Stimulated activated CD4-positive, alpha-beta T cell treated with anti-CD3 and anti-CD28 coated beads, TNF-alpha, amount 100 ng/mL, for 4 hours (primary cell): ENCODE measurements at places on chromosomes 2 and 18.

DNA sequence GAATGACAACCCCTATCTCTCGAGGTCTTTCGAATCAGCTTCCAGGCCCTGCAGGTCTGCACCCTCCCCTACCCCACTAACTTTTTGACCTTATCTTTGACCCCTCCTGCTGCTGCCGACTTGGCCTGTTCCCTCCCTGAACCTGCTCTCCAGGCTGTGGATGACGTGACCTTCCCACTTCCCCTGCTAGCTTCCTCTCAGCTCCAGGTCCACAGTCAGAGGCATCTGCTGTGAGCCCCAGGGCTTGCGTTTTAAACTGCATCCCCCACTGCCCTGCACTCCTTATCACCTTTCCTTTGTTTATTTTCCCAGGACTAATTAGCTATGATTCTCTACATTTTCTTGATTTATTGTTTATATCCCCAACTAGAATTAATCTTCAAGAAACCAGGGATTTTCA, 71.2 kb upstream of the ALKAL2 start:
- DNase-seq = no peak

GRCh38 chr2:79511320-79511951, 1.4 kb upstream of the CTNNA2 start:
- DNase-seq = no peak

DNA sequence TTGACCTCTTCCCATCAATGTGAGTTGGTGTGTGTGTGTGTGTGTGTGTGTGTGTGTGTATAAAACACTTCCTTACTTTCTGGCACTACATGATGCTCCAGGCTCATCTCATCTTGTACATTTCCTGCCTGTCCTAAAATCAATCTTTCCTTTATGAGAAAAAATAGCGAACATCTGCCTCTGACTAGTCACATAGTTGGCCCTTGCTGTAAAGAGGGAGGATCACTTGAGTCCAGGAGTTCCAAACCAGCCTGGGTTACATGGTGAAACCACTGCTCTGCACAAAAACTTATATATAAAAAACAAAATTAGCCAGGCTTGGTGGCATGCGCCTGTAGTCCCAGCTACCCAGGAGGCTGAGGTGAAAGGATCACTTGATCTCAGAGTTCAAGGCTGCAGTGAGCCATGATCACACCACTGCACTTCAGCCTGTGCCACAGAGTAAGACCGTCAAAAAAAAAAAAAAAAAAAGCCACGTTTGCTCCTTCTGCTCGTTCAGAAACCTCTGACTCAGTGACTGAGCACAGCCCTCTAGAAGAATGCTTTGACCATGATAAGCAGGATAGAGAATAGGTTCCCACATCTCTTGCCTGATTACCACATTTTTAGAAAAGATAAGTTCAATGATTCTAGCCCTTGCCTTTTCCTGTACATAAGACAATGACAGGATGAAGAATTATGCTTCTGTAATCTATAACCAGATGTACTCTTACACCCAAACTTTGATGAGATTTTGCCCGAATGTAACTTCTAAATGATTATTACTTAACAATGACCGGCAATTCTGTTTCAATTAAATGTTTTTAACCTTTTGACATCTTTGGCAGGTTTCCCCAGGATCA, 45.2 kb upstream of the ST3GAL5 start:
- no peak for DNase-seq

DNA sequence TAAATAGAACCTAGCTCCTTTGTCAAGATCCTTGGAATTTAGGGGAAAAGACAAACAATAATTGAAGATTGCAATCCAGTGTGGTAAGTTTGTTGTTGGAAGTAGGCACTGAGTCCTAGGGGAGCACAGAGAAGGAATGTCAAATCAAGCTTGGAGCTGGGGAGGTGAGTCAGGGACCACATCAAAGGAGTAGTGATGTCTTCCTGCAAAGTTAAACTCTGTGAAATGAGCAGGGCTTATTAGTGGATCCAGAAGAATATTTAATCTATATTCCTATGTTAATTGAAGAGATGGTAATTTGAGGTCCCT, 41.7 kb upstream of the NABP1 start:
- no peak for DNase-seq

- no peak for DNase-seq
Measured at GRCh38 chr2:181680055-181680936, at the start of gene NEUROD1. TSS of gene NEUROD1 (minus strand) at chr2:181680517. CDS start at chr2:181678860, 1,657 bp downstream.

- no peak for DNase-seq
Measured at GRCh38 chr2:234964631-234965461, 13.0 kb downstream of the SH3BP4 start.

DNA sequence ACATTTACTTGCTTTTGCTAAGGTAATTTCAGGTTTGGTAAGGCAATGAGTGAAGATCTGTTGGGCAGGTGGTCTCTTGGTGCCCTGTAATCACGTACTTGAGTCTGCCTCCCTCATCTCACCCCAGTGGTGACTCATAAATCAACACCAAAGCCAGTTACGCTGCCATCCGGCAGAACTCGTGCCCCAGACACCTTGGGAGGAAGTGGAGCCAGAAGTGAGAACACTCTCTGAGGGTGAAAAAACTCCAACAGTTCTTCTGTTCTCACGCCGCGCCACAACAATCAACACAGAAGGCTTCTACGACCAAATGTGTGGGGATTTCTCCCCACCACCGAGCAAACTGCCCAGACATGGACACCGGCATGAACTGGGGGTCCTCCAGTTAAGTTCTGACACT, 206.2 kb downstream of the ARL4C start:
- peak; percentile 76 for DNase-seq

- DNase-seq = no peak
Measured at GRCh38 chr18:13587937-13588336, 138.4 kb downstream of the FAM210A start.

GRCh38 chr18:46497129-46497528, 159.9 kb downstream of the LOXHD1 start:
- DNase-seq = no peak

- DNase-seq = no peak
Measured at GRCh38 chr2:113962692-113963480, 73.0 kb downstream of the ACTR3 start.

DNA sequence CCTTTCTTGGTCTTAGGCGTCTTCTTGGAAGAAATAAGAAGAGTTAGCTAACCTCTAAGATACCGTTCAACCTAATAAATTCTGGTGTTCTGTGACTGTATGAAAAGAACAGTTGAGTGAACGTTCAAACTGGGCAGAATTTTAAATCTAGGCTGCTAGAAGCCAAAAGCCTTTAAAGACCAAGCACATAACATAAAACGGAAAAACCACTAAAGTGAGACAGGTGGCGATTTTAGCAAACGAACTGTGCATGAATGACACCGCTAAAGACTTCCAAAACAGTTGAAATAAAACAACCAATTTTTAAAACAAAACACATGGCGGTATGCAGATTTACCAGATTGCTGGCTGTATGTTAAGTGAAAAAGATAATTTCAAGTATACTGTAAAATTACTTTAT, 73.1 kb downstream of the GALNT13 start:
- no peak for DNase-seq

GRCh38 chr2:2263196-2263829, 67.8 kb downstream of the MYT1L start:
- DNase-seq = no peak

GRCh38 chr2:42359965-42360483, 993 bp downstream of the COX7A2L start:
- DNase-seq = no peak

DNA sequence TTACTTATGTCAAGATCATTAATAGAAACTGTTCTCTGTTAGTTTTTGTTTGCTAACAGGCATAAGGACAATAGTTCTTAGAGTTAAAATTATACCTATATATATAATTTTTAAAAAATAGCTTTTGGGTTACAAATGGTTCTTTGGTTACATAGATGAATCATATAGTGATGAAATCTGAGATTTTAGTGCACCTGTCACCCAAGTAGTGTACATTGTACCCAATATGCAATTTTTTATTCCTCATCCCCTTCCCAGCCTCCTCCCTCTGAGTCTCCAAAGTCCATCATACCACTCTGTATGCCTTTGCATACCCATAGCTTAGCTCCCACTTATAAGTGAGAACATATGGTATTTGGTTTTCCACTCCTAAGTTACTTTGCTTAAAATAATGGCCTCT, 26.4 kb downstream of the SLC4A1AP start:
- no peak for DNase-seq

- DNase-seq = no peak
Measured at GRCh38 chr2:110888411-110888810, 156.0 kb downstream of the ACOXL start.
